Right renal pelvis (tissue), 4 donors: ENCODE measurements at places on chromosomes 4 and X. TPM values are rescaled to one million over a fixed set of nuclear protein-coding genes. Genes with fewer than 3 reads are reported as not detected.

- no peak for DNase-seq
Observed at GRCh38 chr4:55435141-55435841, 39.5 kb downstream of the TMEM165 start.

GRCh38 chr4:604131-604530, 21.2 kb upstream of the PDE6B start:
- no peak for DNase-seq

DNA sequence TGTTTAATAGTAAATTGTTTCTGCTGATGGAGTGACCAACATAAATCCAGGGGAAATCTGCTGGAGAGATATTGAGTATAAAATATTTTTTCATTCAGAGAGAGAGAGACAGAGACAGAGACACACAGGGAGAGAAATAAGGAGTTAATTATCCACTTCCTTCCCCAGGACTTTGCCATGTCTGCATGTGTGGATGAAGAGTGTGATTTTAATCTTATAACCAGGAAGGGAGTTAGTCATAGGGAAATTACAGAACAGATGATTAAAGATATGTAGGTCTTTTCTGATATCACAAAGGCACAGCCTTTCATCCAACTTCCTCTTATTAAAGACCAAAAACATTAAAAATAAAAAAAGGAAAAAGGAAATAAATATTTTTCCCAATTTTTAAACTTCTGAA, 526.3 kb downstream of the SPRY1 start:
- DNase-seq, result no peak

DNA sequence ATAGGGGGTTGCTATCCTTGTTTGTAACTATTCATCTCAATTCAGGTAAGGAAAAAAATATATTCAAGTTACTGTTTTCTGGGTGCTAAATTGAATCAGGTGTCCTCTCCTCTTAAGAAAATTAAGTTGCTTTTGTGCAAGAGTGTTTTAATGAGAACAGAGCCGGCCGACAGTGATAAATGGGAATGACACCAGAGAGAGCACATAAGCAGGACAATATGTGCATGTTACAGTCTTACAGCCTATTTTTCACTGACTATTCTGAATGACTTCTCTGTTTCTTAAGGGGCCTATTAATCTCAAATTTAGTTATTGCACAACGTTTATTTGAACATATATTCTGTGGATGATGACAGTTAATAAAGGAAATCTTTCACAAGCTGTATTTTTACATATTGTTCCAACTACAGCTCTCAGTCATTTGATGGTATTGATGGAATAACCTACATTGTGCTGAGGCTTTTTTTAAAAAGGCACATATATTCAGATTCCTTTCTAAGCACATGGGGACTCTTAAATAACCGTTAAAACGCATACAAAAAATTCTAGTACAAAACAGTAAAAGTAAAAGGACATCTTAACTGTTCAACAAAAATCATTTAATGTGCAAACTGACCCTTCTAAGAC, 68.4 kb downstream of the SLC10A7 start:
- no peak for DNase-seq

GRCh38 chr4:7704625-7705024, 235.0 kb downstream of the AFAP1 start:
- DNase-seq, result no peak

DNA sequence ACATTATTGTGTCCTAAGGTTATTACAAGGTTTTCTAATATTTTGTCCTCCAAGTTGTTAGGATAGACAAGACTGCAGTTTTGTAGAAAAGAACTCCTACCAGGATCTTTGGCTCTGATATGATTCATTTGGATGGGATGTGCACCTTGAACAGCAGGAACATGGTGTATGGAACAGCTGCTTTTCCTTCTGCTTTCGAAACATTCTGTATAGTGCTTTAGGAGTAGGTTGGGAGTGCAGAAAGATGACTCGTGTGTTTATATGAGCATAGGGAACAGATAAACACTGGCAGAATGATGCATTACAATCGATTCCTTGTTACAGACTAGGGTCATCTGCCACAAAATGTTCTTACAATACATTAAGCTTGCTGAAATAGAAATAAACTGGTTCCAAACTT, 790.1 kb downstream of the DMD start:
- no peak for DNase-seq

- DNase-seq, result no peak
Observed at GRCh38 chr4:109319156-109319555, 16.7 kb upstream of the COL25A1 start.

DNA sequence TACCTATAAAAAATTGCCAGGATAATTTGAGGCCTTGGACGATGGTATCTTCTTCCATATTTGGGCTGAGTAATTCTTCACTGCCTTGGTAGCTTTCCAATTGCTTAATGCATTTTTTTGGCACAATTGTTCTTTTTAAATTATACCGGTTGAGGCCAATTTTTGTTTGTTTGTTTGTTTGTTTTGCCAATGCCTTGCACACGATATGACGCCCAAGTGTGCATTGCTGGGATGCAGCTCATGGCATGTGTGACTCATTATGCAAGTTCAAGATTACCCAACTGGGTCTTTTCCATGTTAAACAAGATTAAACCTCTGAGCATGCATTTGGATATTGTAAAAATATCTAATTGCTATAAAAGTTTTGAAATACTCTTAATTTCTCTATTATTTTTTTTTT, 71.1 kb upstream of the KCNIP4 start:
- no peak for DNase-seq

DNA sequence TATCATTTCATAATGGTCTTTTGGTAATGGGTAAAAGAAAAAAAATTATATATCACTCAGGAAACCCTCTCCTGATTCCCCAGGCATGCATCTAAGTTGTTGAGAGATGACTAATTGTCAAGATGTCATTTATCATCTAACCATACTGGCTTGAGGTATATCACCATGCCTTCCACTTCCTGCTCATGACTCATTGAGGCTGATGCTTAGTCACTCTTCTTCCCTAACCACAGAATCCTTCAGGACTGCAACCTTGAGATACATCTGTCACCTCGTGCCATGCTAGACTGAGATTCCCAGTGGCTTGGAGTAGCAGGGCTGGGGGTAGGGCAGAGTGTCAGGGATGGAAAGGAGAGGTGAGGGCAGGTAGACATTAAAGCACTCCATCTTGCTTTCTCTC, 782.5 kb upstream of the INTU start:
- DNase-seq, result no peak

- DNase-seq, result no peak
Observed at GRCh38 chr4:26864899-26865298, 4.3 kb downstream of the STIM2 start.

RBM47 gene
- polyA plus RNA-seq, result 91.5 TPM

SRPX2 gene
- 11.4 TPM for polyA plus RNA-seq

IL1RAPL2 gene
- polyA plus RNA-seq, result 0.93 TPM

SLC34A2 gene
- polyA plus RNA-seq, result 33.3 TPM

ETFDH gene
- polyA plus RNA-seq, result 35.9 TPM
